Activated naive CD8-positive, alpha-beta T cell treated with anti-CD3 and anti-CD28 coated beads for 36 hours (primary cell): ENCODE measurements at places on chromosomes 4 and X. TPM values are rescaled to one million over a fixed set of nuclear protein-coding genes. Genes with fewer than 3 reads are reported as not detected.
A peak's percentile ranks its signal among the peaks of the same experiment; 100 is the strongest.

GRCh38 chrX:134672101-134672500 lies 13.8 kb upstream of the PLAC1 start:
- DNase-seq, result no peak
- no peak overlapping the region for H3K27ac ChIP-seq
- H3K4me3 ChIP-seq, result no peak overlapping the region
- no peaks in the 10 kb centered on the region for H3K4me1 ChIP-seq

DNA sequence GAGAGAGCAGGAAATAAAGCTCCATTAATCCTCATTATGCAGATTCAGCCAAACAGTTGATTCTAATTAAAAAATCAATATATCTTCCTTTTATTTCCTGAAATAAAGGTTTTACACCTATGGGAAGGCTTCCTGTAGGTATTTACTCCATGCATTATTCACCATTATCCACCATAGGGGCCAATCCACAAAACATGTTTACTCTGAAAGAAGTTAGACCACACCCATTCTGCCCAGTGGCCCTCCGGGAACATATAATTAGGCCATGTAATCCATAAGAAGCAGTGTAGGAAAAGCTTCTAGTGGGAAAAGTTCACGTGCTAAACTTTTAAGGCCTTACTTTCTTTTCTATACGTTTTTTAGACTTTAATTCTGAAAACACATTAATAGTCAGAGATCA lies 57.7 kb downstream of the SAT1 start:
- no peaks in the 10 kb centered on the region for H3K4me1 ChIP-seq
- H3K27ac ChIP-seq, result no peak overlapping the region
- H3K4me3 ChIP-seq, result no peak overlapping the region

- H3K36me3 ChIP-seq, result peaks cover 26% of the 10 kb centered on the region
- DNase-seq, result no peak
- H3K4me3 ChIP-seq, result no peak overlapping the region
- H3K27me3 ChIP-seq, result no peaks in the 10 kb centered on the region
- H3K27ac ChIP-seq, result no peak overlapping the region
Measured at GRCh38 chrX:110284159-110284558, 33.7 kb downstream of the AMMECR1 start.

The HSFX3 gene
- total RNA-seq, result not detected

GRCh38 chrX:107542500-107542899 lies 85.8 kb upstream of the PRPS1 start:
- H3K4me3 ChIP-seq, result no peak overlapping the region
- no peak overlapping the region for H3K27ac ChIP-seq
- no peaks in the 10 kb centered on the region for H3K4me1 ChIP-seq
- no peaks in the 10 kb centered on the region for H3K36me3 ChIP-seq
- H3K27me3 ChIP-seq, result no peaks in the 10 kb centered on the region

The ADH4 gene
- total RNA-seq, result not detected

DNA sequence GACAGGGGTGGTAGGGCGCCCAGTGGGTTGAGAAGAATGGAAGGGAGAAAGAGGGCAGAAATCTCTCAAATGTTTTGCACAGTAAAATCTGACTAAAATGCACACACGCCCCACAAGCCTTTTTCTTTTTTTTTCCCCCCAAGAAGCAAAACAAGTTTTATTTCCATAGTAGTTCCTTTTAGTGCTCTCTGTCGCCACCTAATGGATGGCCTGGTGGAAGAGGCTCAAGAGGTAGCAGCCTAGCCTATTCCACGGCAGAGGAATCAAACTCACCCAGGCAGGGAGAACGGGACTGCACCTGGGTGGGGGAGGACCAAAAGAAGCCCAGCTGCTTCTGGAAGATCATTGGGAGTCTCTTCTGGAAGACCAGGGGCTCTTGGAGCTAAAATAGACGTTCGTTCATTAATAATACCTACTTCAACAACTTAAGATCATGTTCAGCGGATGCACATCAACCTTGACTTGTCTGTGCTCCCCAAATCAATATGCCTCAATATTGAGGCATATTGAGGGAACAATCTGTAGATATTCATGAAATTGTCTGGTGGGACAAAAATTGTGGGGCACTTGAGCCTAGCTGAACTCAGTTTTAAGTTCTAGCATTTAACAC lies 31.6 kb upstream of the IRAK1 start:
- peak overlapping the region; percentile 52 for H3K27ac ChIP-seq
- no peak overlapping the region for H3K4me3 ChIP-seq
- DNase-seq, result peak; percentile 52
- no peaks in the 10 kb centered on the region for H3K27me3 ChIP-seq
- H3K4me1 ChIP-seq, result peaks cover 25% of the 10 kb centered on the region
- peaks cover 14% of the 10 kb centered on the region for H3K36me3 ChIP-seq

DNA sequence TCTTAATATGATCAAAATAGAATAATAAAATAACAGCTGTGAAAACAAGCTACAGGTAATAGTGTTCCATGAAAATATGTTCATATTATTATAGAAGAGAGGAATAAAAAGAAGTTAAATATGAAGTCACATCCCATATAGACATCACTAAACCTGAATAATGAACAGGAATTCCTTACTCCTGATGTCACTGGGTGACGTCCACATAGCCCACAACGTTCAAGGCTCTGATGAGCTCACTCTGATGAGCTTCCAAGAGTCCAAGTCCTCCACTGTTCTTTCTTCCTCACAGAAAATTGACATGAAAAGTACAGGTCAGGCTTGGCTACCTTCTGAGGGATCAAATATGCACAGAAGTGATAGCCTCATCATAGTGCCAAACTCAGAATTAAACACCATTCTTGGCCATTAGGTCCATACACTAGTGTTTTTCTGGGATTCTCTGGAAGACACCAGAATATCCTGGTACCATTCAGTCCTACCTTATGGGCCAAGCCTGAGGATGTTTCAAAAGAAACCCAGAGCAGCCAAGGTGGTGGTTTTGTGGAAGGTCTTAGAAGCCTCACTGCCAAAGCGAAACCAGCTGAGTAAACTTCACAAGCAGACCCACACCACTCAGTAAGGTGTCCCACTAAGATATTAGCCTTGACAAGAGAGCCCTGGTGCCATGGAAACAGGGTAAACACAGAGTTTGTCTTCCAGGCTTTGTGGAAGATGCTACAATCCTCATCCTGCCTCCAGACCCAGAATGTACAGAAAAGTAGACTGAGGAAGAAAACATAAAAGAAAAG lies 138.4 kb upstream of the HHIP start:
- H3K36me3 ChIP-seq, result no peaks in the 10 kb centered on the region
- no peaks in the 10 kb centered on the region for H3K4me1 ChIP-seq
- H3K27ac ChIP-seq, result no peak overlapping the region
- no peak overlapping the region for H3K4me3 ChIP-seq

DNA sequence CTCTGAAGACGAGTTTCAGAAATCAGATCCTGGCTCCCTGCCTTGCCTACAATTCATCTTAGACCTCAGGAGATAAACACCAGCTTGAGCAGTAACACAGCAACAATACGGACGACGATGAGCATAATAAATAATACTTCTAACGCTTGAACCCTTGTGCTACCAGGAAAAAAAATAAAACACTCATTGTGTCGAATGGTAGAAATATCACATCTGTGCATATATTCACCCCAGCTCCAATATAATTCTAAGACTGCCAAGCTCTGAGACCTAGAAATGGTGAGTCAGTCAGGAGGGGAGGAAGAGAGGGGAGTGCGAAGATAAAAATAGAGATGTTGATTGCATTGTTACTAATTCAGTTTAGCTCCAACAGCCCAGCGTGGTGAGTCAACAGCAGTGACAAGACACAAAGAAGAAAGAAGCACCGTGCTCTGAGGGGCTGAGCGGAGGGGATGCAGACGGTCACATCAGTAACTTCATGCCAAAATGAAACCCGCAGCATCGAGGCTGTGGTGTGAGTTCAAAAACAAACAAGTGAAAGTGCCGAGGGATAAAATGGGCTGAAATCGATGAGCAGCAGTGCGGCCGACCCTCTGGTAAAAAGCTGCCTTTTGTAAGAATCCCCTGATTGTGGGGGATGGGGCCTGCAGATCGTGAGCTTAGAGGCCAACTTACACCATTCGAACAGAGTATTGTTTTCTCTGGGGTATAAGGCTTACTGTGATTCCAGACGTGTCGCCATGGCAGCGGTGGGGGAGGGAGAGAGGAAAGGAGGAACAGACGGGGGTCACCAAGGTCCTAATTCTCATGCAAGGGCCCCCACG lies 150.4 kb downstream of the MGST2 start:
- H3K4me1 ChIP-seq, result peaks cover 3% of the 10 kb centered on the region
- no peaks in the 10 kb centered on the region for H3K36me3 ChIP-seq
- no peak for DNase-seq
- H3K27ac ChIP-seq, result no peak overlapping the region
- no peak overlapping the region for H3K4me3 ChIP-seq
- H3K27me3 ChIP-seq, result no peaks in the 10 kb centered on the region

DNA sequence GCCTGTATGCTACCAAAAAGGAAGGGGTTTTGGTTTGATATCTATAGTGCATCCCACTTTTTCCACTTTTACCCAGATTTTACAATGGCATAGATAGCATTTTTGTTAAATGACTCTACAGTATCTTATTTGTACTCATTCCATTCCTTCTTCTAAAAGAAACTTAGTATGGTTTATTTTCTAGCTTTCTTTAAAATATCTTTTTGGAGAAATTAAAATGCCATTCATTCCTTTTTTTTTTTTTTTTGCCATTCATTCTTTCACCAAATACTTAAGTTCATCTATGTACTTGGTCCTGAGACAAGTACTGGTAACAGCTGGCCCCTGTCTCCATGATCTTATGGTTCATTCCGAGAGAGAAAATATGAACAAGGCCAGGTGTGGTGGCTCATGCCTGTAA lies 49.1 kb downstream of the MID1 start:
- H3K4me1 ChIP-seq, result no peaks in the 10 kb centered on the region
- no peak overlapping the region for H3K27ac ChIP-seq
- H3K4me3 ChIP-seq, result no peak overlapping the region

The EGFL6 gene
- 2.2 TPM for total RNA-seq

DNA sequence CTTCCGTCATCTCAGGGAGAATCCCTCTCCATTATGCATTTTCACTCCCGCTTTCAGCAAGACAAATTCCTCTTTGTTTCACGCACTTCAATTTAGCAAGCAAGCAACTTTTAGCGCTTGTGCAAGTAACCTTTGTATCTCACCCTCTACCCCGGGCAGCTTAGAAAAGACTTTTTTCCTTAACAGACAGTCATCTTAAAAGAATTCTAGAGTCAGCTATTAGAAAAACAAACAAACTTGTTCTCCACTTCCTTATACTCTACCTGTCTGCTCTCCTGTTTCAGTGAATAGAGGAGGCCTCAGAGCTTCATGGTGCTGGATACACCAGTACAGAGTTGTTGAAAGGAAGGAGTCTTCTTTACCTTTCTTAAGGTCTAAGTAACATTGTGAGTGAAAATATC lies 12.1 kb downstream of the TIGD2 start:
- H3K27me3 ChIP-seq, result peaks cover 4% of the 10 kb centered on the region
- no peak for DNase-seq
- H3K36me3 ChIP-seq, result no peaks in the 10 kb centered on the region
- H3K4me1 ChIP-seq, result peaks cover 6% of the 10 kb centered on the region
